BE2C (cell line): ENCODE measurements at places on chromosomes 5 and 9.

DNA sequence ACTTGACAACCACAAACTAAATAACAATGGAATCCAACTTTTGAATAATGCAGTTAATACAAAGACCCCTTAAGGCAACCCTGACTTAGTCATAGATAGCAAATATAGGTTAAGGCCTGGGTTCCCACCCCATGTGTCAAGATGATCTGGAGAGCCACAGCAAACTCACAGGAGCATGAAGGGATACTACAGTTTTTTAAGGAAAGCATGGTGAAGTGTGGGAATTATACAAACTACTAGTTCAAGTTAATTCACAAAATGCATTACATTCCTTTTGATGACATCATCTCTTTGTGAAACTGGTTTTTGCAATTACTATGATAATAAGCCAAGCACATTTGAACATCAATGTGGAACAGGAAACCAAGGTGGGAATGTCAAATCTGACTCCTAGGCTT, 50.6 kb downstream of the LHFPL2 start:
- DNase-seq = no peak

DNA sequence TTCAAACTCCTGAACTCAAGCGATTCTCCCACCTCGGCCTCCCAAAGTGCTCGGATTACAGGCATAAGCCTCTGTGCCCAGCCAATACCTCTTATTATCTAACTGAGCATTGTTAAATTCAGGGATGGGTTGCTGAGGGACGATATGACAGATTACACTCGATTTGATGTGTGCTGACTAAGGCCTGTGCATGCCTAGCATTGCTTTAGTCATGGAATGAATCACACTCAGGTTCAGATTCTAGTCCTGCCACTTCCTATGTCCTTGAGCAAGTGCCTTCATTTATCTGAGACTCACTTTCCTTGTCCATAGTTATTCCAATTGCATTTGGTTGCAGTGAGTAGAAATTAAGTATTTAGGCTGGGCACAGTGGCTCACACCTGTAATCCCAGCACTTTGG, 19.5 kb downstream of the THBS4 start:
- no peak for DNase-seq

DNA sequence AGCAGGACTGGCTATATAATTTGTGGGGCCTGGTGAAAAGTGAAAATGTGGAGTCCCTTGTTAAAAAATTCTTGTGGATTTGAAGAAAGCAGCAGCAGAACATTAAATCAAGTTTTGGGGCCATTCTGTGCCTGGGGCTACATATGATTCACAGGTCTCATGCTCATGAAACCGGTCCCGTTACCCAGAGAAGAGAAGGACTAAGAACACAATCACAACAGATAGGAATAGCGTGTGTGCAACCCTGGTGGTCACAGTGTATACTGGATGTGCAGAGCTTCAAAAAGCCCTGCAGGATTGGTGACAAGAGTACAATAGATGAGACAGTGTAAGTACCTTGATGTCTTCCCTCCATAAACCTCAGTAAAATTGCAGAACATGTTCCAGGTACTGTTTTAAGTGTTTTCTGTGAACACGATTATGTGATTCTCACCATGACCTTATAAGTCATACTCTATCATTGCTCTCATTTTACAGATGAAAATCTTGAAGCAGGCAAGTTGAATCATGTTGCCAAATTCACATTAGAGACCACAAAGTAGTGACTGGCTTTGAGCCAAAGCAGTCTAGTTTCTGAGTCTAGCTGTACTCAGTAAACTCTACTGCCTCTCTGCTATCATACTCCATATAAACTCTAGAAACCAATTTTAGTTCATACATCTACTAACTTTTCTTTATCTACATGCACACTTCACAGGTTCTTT, 636.5 kb downstream of the TAF11L14 start:
- DNase-seq = no peak

DNA sequence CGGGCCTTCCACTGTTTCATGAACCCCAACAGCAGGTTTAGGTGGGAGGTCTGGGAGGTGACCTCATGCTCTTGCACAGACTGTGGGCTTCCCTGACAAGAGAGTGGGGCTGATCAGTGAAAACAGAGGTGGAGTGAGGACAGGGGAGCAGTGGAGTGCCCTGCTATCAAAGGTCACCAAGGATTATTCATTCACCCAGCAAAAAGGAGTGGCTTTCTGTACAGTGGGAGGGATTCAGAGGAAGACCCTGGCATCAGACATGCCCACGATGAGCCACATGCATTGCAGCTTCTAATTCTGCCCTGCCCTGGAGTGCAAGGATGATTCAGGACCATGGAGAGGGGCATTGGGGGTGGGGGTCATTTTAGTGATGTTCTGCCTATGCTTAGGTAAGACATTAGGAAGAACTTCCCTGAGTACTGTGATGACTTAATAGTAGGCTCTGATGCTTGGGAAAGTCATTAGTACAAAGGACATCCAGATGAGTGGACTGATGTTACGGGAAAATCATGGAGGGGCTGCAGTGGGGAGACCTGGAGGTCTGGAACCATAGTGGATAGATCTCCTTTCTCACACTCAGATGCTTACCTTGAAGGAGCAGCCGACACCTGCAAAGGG, 12.8 kb downstream of the TRAF1 start:
- no peak for DNase-seq

DNA sequence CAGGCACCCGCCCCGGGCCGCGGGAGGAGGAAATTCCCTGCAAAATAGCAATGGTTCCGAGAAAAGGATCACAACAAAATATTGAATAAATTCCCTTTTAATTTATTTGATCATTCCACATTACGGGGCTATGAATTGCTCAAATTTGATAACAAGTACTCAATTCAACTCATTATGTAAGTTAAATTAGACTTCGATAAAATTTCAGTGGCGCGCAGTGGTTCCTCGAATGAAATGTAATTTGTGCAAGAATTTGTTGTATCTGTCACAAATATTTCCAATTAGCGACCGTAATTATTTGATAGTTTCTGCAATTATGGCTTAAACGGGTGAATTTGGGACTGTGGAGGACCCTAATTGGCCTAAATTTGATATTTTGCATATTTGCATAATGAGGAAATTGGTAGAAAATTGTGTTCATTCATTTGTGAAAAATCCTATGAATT, 76.0 kb upstream of the TBCA start:
- DNase-seq = no peak

GRCh38 chr5:116573279-116573701, 1.3 kb downstream of the SEMA6A start:
- peak; percentile 60 for DNase-seq

- no peak for DNase-seq
Observed at GRCh38 chr5:146205499-146206202, 2.2 kb downstream of the RBM27 start.

DNA sequence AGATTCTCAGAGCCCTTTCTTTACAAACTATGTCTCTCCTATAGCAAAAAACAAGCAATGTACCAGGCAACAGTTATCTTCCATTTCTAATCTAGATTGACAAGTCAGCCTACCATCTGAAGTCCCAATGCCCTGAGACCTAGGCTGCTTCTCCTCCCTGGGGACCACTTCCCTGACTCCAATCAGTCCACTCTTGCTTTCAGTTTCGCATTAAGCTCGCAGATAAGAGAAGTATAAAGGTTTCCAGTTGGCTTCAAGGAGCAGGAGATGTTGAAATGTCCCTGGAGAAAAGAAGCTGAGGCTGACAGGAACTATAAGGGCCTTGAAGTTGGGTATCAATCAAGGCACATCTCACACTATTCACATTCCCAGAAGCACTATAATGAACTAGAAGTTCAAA, 32.3 kb downstream of the ERP44 start:
- peak; percentile 78 for DNase-seq

GRCh38 chr9:136244122-136244968, 1.3 kb downstream of the QSOX2 start:
- no peak for DNase-seq

DNA sequence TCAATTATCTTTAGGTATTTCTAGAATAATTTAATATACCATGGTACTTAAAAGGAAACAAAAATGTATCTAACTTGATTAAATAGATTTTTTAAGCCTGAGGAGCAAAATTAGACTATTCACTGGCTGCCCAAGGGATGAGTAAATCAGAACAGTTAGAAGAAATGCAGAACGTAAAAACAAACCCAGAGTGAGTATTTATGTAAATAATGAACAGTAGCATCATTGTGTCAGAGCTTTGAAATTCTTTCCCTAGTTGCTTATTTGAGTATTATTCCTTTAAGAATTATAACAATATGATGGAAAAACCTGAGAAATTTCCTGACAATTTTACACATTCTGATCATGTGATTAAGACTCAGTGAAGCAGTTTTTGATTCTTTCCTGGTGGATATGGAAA, 200.9 kb downstream of the GDNF start:
- DNase-seq = no peak
